ENCODE measurements at places on chromosomes 4 and X.

DNA sequence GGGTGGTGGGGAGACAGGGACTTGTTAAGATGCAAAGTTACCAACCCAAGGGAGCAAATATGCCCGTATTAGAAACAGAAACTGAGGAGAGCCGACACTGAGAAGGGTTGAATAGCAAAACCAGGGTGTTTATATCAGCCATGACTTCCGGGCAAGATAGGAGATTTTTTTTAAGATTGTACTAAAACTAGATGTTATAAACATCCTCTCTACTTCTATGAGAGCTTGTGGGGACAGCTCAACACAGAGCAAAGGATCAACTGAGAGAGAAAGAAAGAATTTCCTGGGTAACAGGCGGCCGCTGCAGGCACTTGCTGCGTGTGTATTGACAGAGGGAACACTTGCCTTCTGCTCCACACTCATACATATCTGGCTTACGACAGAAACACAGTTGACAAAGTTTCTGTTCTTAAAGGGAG is 49.1 kb upstream of the FBXW7 start:
- DNase-seq, result no peak

- DNase-seq, result no peak
Observed at GRCh38 chr4:15327311-15328298, 100.2 kb upstream of the C1QTNF7 start.

GRCh38 chr4:56048702-56049431 is 100.1 kb downstream of the CEP135 start:
- no peak for DNase-seq

DNA sequence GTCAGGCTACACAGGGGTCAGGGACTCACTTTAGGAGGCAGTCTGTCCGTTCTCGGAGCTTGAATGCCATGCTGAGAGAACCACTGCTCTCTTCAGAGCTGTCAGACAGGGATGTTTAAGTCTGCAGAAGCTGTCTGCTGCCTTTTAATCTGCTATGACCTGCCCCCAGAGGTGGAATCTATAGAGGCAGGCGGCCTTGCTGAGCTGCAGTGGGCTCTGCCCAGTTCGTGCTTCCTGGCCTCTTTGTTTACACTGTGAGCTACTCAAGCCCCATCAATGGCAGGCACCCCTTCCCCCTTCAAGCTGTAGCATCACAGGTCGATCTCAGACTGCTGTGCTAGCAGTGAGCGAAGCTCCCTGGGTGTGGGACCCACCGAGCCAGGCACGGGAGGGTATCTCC is 31.5 kb upstream of the UNC5C start:
- no peak for DNase-seq

DNA sequence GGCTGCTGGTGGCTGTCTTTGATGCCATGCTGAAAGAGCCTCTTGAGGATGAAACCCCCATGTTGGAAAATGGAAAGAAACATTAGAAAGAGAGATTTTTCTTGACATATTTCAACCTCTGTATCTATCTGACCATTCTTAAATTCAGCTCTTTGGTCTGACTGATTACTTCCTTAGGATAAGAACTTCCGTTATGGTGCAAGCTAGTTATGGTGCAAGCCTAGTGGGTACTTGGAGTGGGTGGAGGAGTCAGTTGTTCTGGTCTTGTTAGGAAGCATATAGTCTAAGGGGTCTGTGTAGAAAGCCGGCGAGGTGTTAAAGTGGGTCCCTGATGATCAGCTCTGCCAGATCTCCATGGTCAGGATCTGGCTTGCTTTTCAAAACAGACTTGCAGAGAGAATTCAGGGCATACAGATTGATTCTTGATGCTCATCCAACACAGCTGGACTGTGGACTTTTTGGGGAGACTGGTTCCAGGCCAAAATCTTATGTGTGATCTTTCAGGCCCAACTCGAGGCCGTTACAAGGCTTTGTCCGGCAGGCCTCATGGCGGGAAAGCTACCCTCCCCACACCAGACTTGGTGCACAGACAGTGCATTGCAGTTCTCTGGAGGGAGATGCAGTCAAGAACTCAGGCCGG is 82.8 kb upstream of the BOD1L1 start:
- DNase-seq, result no peak

- peak; percentile 88 for DNase-seq
Observed at GRCh38 chr4:142408003-142408441, 438.1 kb downstream of the INPP4B start.

DNA sequence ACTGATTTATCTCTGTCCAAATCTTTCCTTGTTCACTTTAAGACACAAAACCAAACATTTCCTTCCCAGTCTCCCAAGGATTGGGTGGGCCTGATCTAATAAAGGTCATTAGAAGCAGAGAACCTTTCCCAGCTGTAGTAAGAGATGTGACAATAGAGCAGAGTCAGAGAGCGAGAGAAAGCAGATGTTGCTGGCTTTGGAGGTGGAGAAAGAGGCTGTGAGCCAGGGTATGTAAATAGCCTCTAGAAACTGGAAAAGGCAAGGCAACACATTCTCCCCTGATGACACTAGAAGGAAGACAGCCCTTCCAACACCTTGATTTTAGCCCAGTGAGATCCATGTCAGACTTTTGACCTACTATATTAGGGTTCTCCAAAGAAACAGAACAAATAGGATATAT is 337.5 kb upstream of the CASK start:
- DNase-seq, result no peak

DNA sequence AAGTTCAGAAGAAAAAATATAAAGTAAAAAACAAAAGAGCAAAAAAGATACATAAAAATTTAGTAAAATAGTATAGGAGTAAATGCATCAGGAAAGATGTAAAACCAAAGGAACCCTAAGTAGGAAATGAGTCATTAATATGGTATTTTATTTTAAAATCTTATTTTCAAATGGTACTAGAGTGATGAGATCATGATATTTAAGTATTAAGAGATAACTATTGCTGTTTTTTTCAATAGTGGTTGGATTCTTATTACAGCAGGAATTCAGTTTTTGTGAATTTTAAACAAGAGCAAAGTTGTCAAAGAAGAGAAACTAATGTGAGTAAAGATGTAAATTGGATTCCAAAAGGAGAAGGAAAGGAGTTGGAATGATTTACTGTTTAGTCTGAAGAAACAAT is 20.0 kb downstream of the EMCN start:
- no peak for DNase-seq

DNA sequence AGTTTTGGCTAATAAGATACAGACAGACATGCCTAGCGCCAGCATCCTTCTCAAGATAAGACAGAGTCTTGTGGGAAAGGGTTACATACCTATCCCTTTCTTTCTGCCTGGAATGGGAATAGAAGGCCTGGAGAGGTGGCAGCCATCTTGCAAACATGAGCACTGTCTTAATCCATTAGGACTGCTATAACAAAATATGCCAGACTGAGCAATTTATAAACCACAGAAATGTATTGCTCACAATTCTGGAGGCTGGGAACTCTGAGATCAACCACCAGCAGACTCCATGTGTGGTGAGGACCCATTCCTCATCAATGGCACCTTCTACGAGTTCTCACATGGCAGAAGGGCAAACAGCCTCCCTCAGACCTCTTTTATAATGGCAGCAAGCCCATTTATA is 26.5 kb upstream of the NEIL3 start:
- no peak for DNase-seq

DNA sequence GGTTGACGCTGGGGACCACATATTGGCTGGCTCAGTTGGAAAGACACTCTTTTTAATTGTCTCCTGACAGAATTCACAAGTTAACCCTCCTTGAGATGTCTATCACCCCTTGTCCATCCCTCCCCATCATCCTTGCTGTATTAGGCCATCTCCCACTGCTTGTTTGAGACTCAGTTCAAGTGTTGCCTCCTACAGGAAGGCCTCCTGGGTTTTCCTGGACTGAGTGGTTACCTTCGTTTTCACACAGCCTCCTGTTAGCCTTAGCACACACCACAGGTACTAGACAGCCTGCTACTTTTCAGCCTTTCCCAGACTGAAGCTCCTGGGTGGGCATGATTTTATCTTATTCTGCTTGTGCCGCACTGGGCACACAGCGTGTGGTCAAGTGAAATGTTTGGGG is 145.3 kb upstream of the STX18 start:
- DNase-seq, result no peak

DNA sequence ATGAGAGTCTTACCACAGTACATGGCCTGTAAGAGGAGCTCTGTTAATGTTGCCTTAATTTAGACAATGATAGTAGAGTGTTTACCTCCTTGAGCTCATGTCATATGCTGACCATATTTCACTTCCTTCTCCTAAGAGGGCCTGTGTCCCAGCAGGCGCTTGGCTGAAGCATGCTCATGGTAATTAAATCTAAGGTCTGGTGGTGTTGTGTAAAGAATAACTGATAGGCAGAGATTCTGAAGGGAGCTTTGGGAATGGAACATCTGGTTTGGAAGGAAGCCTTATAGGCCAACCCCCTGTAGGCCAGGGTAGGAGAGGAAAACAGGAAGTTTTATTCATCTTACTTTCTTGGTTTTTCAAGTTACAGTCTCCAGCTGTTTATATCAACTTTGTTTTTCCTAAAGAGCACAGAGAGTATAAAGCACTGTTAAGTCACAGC is 300.2 kb downstream of the USP46 start:
- no peak for DNase-seq

GRCh38 chr4:95513022-95513421 is 35.8 kb downstream of the UNC5C start:
- DNase-seq, result no peak

GRCh38 chrX:56564164-56564885 is 898 bp downstream of the UBQLN2 start:
- peak; percentile 52 for DNase-seq

DNA sequence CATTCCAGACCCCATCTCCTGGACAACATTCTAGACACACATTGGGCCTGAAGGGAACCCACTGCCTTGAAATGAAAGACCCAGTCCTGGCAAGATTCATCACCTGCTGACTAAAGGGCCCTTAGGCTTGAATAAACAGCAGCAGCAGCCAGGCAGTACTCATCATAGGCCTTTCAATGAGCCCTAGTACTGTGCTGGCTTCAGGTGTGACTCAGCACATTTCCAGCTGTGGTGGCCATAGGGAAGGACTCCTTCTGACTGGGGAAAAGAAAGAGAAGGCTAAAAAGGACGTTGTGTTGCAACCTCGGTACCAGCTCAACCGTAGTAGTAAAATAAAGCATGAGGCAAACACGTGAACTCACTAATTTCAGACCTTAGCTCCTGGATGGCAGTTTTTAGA is 344.0 kb downstream of the ACTRT1 start:
- DNase-seq, result no peak

GRCh38 chrX:109843963-109844751 is 111.1 kb upstream of the ACSL4 start:
- DNase-seq, result no peak

DNA sequence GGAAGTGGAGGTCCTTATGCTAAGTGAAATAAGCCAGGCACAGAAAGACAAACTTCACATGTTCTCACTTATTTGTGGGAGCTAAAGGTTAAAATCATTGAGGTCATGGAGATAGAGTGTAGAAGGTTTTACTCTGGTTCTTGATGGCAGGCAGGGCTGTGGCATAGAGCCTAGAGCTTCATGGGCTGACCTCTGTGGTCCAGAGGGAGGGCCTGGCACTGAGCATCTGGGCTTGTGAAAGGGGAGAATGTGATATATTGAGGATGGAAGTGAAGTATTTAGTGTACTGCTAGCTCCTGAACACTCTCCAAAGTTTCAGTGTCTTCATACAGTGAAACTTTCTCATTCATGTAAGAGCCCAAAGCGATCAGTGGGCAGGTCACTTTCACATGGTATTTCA is 71.3 kb upstream of the ANXA3 start:
- no peak for DNase-seq

DNA sequence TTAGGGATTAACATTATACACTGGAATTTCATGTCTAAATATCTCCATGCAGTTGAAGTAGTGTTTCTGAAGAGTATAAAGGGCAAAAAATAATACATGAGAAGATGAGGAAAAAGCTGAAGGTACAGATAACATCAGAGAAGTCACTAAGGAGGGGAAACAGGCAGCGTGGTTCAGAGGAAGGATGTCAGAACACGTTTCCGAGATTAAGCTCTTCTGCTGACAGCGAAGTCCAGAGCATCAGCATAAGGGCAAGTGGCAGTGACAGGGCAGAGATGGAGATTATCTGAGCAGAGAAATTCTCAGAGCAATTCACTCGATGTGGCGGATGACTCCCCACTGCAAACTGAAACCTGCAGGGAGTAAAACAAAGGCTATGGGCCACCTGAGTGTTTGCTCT is 443.2 kb upstream of the FRG1 start:
- DNase-seq, result no peak

GRCh38 chr4:55503169-55503568 is 43.5 kb downstream of the CLOCK start:
- DNase-seq, result no peak

GRCh38 chrX:118353081-118353850 is 7.4 kb downstream of the WDR44 start:
- no peak for DNase-seq

GRCh38 chrX:26871967-26872366 is 591.2 kb downstream of the PPP4R3C start:
- DNase-seq, result no peak

- DNase-seq, result no peak
Observed at GRCh38 chr4:183303301-183303700, 16.8 kb downstream of the CLDN22 start.

GRCh38 chr4:137587796-137588195 is 55.5 kb upstream of the PCDH18 start:
- no peak for DNase-seq

DNA sequence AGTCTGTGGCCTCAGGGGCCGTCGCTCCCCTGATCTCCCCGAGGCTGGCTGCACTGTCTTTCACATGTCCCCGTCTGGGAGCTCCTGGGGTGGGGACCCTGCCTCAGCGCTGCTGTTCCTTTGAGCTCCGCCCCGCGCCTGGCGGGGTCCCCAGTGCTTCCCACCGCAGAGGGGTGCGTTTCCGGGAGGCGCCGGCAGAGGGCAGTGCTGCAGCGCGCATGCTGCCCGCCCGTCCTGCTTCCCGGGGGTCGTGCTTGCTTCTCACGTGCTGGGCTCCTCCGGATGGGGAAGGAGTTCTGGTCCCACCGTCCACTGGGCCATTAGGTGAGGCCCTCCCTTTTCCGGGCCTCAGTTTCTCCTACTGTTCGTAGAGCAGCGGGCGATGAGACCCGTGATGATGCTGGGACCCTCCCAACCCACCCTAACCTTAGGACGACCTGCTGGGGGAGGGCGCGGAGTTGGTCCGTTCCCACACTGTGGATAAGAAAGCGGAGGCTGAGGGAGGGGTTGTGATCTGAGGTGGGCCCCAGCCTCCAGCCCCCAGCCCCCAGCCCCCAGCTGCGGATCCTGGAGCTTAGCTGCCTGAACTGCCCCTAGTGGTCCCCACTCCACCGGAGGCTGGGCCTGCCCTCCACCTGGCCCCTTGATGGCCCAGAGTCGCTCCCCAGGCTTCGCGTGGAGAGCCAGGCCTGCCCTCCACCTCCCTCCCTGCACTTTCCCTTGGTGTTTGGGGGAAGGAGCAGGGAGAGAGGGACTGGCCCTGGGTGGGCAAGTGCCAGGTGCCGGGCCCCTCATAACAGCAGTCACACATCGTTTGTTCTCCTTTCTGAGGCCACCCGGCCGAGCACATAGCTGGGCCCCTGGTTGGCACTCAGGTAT is 15.3 kb downstream of the CPZ start:
- no peak for DNase-seq

GRCh38 chr4:77578145-77578544 is 27.5 kb upstream of the CXCL13 start:
- DNase-seq, result no peak

- no peak for DNase-seq
Observed at GRCh38 chr4:92634882-92635281, 331.1 kb downstream of the GRID2 start.

GRCh38 chr4:67141586-67141985 is 403.7 kb downstream of the CENPC start:
- DNase-seq, result no peak

- no peak for DNase-seq
Observed at GRCh38 chrX:13471269-13471668, 98.1 kb upstream of the EGFL6 start.

GRCh38 chr4:129808242-129808641 is 712.3 kb downstream of the C4orf33 start:
- DNase-seq, result no peak

GRCh38 chr4:56653461-56654237 is 27.4 kb downstream of the HOPX start:
- DNase-seq, result no peak

Data from retinal pigment epithelial cell (primary cell).